ENCODE measurements at places on chromosomes 2 and 18.

GRCh38 chr2:176755537-176756135 lies 457.0 kb upstream of the HNRNPA3 start:
- no peak for DNase-seq

DNA sequence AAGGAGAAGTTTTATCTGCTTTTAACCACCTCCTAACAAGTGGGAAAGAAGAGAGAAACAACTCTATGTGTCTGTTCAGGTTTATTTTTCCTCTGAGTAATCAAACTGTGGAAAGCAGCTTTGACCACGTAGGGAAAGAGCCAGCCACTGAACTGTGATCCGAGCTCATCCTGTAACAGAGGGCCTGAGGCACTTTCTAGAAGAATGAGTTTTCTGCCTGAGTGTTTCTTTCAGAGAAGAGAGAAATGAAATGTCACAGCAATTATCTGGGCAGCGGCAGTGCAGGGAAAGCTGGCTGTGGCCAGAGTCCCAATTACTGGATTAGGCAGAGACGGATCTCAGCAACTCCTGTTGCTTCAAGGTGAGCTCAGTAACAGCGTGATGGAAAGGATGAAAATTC lies 151.9 kb downstream of the CD226 start:
- no peak for DNase-seq

DNA sequence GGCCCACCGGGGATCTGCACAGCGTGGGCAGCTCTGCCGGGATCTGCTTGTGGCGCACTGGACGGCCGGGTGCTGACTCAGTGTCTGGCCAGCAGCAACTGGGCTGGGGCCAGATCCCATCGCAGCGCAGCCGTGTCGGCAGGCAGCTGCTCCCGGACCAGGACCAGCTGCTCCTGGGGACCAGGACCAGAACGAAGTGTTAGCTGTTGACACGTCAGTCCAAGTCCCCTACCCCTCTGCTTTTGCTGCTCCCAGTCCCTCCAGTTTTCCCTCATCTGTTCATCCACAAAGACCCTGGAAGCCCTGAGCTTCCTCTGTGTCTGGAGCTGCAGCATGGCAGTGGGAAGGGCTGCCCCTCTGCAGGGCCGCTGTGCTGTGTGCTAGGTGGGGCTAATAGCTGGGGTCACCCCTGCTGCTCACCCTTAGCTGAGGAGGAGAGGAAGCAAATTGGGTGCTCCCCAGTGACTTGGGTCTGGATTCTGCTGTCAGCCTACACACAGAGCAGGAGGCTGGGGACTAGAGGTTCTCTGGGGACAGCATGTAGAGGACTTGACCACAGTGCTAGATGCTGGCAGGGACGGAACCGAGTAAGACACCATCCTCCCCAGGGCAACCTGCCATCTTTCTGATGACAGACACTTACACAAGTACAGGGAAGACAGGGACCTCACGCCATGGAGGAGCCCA lies 16.9 kb upstream of the KIF1A start:
- no peak for DNase-seq

DNA sequence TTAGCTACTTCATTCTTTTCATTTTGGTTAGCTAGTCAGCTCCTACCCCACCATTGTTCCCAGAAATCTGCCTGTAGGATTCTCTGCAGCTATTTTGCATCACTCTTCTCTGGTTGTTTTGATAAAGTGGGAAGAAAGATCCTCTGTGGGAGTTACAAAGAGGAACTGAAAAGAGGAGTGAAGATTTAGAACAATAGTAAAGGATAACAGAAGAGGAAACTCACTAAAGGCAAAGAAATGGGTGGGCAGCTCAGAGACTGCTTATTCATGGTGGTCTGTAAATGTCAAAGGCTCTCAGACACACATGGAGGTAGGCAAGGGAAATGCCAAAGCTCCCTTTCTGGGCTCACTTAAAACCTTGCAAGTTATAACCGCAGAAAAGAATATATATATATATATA lies 17.2 kb upstream of the CD207 start:
- no peak for DNase-seq
